ENCODE measurements at places on chromosomes 2 and 18.
A peak's percentile ranks its signal among the peaks of the same experiment; 100 is the strongest.

- peak; percentile 46 for DNase-seq
These were observed at the start of gene FBXO41 for GRCh38 chr2:73284296-73285158. Gene FBXO41, minus strand, starts transcription at chr2:73284478. Its CDS starts 14,848 bp downstream, at chr2:73269630.

GRCh38 chr18:55385770-55386169, 202.2 kb downstream of the TCF4 start:
- DNase-seq, result no peak

- DNase-seq, result no peak
These were observed 216.1 kb downstream of the TTC32 start for GRCh38 chr2:19685731-19686130.

DNA sequence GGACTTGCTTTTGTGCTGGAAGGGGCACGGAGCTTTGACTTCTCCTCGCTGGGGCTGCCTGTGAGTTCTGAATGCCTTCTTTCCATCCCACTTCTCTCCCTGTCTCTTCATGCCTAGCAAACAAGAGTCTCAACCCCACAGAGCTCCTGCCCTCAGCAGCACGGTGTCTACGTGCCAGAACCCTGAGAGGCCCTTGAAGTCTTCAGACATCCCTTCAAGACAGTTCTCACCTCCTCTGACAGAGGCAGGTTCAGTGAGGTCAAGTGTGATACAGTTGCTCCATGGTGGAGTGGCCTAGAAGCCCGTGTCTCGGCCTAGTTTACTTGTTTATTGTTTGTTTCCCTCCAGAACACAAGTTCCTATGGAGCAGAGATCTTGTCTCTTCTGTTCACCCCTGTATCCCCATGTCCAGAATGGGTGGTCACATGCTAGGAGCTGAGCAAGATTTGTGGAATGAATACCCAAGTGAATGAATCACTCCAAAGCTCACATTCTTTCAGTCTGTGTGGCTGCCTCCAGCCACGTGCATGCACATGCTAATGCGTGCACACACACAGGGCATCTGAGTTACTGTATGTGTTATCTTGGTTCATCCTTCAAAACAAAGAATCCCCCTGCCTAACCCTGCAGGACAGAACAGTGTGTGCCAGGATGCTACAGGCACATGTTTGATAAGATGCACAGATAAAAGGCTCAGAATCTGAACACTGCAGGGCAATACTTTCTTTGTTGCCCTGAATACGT, 391.6 kb downstream of the NBAS start:
- no peak for DNase-seq

DNA sequence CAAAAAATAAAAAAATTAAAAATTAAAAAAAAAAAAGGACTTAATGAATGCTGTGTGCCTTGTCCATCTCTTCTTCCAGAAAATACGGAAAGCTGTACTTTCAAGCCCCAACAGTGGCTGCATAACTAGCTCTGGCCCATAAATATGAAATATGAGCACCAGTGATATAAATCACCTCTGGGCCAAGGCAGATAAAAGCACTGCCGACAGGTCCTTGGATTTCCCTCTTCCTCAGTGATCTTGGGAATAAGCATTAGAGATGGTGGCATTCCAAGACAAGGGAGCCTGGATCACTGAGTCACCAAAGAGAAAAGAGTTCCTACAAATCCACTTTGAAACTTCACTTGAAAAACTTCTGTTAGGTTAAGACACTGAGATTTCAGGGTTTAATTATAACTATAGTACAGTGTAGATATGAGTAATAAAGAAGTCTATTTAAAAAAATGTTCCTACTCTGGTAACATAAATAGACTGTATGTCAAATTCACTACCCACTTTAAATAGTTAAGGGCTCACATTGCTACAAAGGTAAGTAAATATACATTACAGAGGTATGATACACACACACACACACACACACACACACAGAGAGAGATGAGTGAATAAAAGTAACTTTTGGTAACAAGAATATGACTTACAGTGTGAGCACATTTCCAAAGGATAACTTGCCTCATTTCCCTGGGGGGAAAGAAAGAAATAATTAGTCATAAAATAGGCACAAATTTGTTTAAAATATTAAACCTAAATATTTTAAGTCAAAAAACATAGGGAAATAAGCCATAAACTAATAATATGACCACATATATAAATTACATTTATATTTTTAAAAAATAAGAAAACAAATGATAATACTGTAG, 35.6 kb downstream of the PPP3R1 start:
- DNase-seq, result no peak

DNA sequence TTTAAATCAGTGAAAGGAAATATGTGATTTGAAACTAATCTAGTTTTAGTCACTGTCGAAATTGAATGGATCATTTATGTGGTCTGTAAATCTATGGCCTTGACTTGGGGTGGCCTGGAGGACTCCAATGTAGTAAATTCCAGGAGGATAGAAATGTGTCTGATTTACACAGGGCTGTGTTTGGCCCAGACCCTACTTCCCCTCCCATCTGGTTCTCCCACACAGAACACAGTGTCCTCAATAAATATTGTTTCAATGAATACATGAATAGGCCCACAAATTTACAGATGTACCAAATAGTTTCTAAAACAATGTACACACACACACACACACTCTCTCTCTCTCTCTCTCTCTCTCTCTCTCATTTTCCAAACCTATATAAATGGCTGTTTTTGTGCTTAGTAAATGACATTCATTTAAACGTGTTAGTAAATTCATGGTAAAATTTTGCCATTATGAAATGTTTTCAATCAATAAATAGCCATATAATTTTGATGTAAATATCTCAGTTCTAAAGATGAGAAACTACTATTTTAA, 1.9 kb downstream of the CCDC68 start:
- no peak for DNase-seq

Measured in CD4-positive, alpha-beta T cell (primary cell).